ENCODE measurements at places on chromosomes 1 and 21.

DNA sequence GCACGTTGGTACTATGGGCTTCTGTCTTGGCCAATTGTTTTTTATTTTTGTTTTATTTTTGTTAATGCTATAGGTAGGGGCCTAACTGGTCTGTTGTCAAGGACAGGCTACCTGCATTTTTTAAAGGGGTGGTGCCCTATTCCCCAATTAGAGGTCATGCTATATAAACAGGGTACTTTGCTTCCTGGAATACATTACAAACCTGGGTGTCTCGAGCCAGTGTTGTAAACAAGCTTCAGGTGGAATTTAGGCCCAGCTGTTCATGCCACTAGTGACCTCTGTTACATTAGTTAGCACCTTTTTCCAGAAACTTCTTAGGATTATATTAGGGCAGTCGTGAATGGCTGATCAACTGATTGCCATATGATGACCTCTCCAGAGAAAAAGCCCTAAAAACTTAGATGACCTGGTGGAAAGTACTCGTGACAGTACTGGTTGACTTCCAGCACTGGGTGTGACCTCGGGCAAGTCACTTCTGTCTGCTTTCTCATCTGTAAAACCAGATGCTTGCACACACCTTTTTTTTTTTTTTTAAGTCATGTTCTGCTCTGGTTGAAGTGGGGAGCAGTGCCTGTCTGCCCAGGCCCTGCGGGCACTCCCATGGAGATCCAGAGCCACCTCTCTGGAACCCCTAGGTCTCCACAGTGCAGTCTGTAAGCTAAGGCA is 46.5 kb downstream of the ELK4 start:
- DNase-seq = no peak

DNA sequence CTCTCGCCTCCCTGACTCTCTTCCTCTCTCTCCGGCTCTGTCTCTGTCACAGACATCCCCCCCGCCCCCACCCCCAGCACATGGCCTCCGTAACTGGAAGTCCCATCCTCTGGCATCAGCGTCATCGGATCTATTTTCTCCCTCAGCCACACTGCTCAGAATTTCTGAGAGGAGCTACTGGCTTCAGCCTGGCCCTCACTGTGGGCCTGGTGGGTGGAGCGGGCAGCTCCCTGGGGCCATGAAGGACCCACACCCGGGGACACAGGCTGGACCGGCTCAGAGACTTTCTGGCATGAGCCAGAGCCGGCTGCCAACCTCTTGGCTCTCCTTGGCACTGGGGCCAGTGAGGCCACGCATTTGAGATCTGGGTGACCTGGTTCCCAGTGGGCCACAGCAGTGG is 61.2 kb upstream of the CASZ1 start:
- no peak for DNase-seq

GRCh38 chr1:6399294-6399693 is 5.7 kb upstream of the ACOT7 start:
- no peak for DNase-seq

- DNase-seq = peak; percentile 17
Observed at GRCh38 chr1:243254233-243254926, 701 bp downstream of the CEP170 start.

- no peak for DNase-seq
Observed at GRCh38 chr1:111392460-111392945, 35.0 kb downstream of the OVGP1 start.

- no peak for DNase-seq
Observed at GRCh38 chr1:206518743-206519142, 11.4 kb downstream of the RASSF5 start.
